ENCODE measurements at places on chromosomes 6 and 20. TPM values are rescaled to one million over a fixed set of nuclear protein-coding genes. Genes with fewer than 3 reads are reported as not detected.
A peak's percentile ranks its signal among the peaks of the same experiment; 100 is the strongest.

DNA sequence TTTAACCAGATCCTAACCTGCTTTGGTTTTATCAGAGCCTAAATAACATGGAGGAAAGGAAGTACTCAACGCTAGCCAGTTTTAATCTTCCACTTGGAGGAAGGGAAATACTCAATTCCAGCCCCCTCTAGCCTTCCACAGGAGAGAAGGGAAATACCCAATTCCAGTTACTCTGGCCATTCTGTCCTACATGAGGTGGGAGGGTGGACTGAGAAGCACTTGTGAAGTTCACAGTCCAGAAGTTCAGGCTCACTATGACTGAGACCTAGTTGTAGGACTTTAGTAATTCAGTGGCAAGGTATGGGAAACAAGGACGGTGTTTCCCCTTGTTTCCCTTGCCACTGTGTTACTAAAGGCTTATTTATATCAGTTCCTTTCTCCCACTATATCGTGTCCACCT is 672.0 kb downstream of the RFPL4B start:
- no peak for DNase-seq

DNA sequence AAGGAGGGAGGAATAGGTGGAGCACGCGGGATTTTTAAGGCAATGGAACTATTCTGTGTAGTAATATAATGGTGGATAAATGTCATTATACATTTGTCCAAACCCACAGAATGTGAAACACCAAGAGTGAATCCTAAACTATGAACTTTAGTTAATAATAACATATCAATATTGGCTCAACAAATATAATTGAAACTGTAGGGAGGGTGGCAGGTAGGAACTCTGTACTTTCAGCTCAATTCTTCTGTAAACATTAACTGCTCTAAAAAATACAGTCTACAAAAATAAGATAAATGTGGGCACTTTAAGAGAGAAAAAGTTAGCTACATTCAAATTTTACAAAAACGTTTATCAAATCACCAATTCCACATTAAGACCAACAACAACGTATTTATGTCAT is 136.7 kb upstream of the RUNX2 start:
- no peak for DNase-seq

GRCh38 chr6:43981363-43981990 is 145.8 kb downstream of the MRPL14 start:
- no peak for DNase-seq

DNA sequence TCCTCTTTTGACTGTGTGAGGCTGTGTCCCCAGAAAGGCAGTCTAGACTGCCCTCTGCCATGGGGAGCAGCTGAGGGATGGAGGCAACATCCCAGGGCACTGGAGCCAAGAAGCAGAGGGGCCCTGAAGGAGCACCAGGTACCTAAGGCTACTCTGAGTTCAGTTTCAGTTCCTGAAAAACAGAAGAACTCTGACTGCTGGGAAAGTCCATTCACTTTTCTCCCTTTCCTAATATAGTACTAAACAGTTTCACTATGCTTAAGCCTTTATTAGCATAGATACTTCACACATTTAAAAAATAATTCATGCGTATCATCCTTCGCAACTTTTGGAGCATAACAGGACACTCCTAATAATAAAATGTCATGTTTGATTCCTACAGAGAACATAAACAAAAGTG is 130.0 kb downstream of the FOXC1 start:
- DNase-seq, result no peak

DNA sequence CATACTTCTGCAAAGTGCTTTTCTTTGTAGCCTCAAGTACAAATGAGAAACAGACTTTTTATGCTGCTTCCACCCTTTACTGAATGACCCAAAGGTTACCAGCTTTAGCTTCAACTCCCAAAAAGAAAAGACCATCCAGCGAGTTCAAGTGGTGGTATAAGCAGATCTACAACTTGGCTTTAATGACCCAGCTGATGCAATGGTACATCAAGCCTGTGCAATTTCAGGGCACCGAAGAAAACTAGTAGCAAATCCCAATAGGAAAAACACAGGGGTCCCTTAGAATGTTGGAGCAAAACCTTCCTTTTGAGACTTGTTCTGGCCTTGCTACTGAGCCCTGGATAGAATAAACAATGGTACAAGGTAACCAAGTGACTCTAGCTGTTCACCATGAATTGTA is 33.8 kb downstream of the STX7 start:
- no peak for DNase-seq

GRCh38 chr6:48994811-48995210 is 468.2 kb downstream of the MMUT start:
- DNase-seq, result peak; percentile 26

DNA sequence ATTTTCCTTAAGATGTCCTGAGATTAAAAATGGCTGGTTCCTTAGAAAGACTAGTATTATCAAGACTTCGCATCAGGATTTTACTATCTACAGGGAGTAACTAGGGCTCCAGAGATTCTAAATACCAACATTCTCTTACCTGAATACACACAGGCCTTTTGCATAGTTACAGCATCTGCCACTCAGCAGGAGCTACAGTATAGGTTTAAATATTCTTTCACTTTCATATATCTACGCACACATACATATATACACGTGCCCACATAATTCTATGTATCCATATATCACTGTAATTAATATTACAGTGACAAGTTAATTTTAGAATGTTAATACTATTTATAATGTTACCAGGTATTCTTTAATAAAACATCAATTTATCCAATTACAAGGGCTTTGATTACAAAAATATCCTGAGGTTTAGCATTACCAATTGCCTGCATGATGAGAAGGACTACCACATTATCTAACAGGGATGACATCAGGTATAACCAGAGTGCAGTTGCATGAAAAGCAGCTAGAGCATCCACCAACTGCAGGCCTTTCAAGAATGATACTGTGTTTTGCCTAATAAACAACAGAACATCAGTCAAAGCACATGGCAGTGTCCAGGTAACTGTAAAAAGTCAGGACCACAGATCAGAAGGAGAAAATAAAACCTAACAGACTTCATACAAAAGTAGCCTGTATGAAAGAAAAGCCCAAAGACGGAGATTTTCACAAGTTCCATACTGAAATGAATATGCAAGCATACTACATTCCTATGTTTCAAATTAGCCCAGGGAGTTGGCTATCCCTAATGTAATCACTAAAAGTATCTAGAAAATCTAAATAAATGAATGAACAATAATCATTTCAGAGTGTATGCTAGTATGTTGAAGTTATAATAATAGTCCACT is 268.7 kb downstream of the PTPRK start:
- DNase-seq, result peak; percentile 34

DNA sequence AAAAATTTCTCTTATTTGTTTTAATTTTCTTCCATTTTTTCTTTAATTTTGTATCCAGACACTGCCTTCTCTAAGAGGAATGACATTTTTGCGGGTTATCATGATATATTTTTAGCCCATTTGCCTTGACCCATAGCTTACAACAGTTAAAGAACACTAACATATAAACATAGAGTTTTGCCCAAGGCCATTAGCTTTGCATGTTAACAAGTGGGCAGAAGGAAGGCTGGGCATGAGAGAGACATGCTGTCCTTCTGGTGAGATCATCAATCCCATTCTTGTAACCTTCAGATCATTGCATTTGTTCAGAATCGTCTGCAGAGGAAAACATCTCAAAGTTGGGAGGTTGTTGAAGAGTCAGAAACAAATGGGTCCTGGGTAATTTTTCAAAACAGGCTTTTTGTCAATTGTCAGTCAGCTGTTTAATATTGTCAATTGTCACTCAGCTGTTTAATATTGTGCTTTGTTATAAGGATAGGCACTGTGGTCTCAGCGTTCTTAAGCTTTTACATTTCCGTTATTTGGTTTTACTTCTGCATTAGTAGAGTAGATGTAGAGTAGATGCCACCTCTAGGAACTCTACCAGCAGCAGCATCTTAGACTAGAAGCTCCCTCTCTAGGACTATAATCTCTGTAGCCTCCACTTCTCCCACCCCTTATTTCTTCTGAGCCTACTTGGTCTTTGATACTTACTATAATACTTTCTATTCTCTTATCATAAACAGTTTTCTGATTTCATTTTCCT is 243.1 kb downstream of the ESR1 start:
- DNase-seq, result no peak

DNA sequence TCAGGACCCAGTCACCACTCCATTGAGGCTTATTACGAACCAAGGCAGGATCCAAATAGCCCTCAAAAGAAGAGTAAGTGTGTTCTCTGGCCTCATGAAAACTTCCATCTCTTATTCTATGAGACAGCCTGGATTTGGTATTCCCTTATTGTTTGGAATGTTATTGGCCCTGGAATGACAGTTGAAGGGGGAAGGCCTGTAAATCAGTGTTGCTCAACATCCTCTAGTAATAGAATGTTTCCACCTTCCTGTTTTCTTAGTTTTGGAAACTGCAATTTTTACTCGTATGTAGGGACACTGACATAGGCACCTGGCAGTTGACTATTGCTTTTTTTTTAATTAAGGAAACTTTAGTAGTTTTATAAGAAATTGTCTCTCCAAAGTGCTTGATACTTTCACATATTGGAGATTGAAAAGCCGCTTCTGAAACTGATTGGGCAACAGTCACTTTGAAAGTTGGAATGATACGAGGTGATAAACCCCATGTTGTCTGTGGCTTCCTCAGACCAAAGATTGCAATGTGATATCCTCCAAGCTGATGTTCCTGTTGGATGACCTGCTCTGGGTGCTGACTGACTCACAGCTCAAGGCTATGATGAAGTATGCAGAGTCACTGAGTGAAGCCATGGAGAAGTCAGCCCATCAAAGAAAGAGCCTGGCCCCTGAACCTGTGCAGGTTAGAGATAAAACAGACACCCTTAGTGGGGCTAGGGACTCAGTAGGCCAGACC is 43.1 kb downstream of the BLTP3A start:
- no peak for DNase-seq

DNA sequence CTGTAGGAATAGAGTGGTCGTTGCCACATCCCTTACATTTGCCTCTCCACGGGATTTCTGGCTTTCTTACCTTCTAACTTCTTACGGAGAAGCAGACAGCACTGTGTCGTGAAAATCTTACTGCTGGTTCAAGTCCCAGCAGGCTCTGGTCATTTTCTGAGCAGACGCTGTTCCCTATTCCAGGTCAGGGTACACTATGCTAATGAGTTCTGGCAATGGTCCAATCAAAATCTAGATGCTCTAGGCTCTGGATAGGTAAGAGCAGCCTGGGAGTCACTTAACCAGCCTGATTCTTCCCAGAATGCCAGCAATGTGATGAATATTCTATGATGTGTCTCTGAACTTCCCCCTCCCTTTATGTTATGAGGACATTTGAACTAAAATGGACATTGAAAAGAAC is at the start of gene GCM1:
Gene GCM1 (minus strand): TSS at position 158 of the 400 bp plus-strand sequence. CDS start 3,209 bp downstream, outside the sequence.
- DNase-seq, result no peak

GRCh38 chr6:81985191-81985590 is 232.7 kb upstream of the TENT5A start:
- DNase-seq, result no peak

DNA sequence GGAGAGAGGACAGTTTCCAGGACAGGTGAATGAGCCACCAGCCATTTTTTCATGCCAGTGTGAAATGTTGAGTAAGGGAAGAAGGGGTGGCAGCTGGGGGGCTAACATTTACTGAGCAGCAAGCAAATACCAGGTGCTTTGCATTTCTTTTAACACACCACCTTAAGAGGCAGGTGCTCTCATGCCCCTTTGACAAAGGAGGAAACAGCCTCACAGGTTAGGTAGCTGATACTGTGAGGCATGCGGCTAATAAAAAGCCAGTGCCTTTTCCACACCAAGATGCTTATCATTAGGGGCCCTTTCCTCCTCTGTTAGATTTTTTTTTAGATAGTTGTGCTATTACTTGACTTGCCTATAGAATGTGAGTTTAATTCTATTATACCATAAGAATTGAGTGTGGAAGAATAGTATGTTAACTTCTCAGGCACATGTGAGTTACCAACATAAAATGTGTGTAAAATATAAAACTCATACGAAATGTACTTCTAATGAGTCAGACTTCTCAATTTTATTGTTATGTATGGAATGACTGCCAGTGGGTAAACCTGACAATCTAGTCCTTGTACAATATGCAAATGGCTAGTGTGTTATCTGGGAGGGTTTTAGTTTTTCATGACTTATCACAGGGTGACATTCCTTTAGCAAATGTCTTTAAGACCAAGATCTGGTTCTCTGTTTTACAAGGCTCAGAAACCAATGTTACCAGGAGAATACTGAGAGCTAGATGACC is 260.0 kb downstream of the TMEM242 start:
- peak; percentile 37 for DNase-seq

GRCh38 chr6:128327890-128328289 is 192.5 kb downstream of the PTPRK start:
- DNase-seq, result peak; percentile 83

DNA sequence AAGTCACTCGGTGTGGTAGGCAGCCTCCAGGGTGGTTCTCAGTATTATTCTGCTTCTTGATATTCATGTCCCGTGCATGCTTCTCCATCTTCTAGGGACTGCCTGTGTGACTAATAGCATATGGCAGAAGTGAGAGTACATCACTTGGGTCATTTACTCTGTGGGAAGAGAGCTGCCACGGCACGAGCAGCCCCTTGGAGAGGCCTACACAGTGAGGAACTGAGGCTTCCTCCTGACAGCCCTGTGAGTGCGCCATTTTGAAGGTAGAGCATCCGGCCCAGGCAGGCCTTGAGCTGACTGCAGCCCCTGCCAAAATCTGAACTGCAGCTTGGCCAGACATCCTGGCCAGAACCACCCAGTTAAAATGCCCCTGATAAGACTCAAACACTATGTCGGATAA is 17.3 kb upstream of the MCUR1 start:
- no peak for DNase-seq

DNA sequence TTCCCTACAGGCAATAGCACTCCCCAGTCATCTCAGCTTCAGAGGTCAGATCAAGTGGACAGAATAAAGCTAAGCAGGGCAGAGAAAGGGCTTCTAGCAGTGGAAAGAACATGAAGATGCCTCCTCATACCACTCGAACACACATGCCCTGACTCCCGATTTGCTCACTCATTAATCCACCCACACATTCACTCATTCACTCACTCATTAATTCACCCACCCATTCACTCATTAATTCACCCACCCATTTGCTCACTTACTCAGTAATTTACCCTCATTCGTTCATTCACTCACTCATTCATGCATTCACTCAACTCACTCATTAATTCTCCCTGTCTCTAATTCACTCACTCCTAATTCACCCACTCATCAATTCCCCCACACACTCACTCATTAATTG is 43.9 kb downstream of the HNF4A start:
- no peak for DNase-seq

GRCh38 chr20:58196402-58197184 is 31.9 kb downstream of the ANKRD60 start:
- no peak for DNase-seq

- DNase-seq, result no peak
Observed at GRCh38 chr20:19888269-19888671, 128.9 kb upstream of the NAA20 start.

- no peak for DNase-seq
Observed at GRCh38 chr6:42520786-42521607, 42.8 kb upstream of the UBR2 start.

Gene MAFB
- polyA plus RNA-seq, result 2.5 TPM

Gene IMPG1
- not detected for polyA plus RNA-seq

Gene PDE10A
- 0.47 TPM for polyA plus RNA-seq

Gene MUC21
- polyA plus RNA-seq, result not detected

Gene IL17A
- polyA plus RNA-seq, result not detected

Gene STK4
- 58.7 TPM for polyA plus RNA-seq

Gene TEAD3
- 15.6 TPM for polyA plus RNA-seq

Gene POU3F2
- 0.31 TPM for polyA plus RNA-seq

Gene MICB
- polyA plus RNA-seq, result 8.8 TPM

Gene SIRPA
- polyA plus RNA-seq, result 1.5 TPM

Gene TSHZ2
- 1.3 TPM for polyA plus RNA-seq

Gene SIRPB2
- not detected for polyA plus RNA-seq

Gene TSBP1
- not detected for polyA plus RNA-seq

Gene TMEM244
- polyA plus RNA-seq, result not detected
